ENCODE measurements at places on chromosomes 12 and 14.

DNA sequence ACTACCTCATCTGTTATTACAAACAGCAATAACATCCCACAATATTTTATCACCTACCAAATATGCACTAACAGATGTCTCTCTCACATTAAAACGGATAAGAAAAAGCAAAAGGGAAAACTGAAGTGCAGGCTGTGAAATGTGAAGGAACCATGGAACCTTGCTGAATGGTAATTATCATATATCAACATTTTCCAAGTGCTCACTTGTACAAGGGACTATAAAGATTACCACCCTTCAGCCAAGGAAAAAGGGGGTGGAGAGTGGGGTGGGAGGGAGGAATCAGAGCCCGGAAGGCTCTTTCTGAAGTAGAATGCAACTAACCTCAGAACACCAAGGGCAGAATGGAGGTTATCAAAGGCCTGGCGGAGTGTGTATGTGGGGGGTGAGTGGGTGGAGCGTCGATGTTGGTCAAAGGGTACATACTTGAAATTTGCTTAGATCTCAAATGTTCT lies 1.2 kb downstream of the SNX6 start:
- no peak for DNase-seq

DNA sequence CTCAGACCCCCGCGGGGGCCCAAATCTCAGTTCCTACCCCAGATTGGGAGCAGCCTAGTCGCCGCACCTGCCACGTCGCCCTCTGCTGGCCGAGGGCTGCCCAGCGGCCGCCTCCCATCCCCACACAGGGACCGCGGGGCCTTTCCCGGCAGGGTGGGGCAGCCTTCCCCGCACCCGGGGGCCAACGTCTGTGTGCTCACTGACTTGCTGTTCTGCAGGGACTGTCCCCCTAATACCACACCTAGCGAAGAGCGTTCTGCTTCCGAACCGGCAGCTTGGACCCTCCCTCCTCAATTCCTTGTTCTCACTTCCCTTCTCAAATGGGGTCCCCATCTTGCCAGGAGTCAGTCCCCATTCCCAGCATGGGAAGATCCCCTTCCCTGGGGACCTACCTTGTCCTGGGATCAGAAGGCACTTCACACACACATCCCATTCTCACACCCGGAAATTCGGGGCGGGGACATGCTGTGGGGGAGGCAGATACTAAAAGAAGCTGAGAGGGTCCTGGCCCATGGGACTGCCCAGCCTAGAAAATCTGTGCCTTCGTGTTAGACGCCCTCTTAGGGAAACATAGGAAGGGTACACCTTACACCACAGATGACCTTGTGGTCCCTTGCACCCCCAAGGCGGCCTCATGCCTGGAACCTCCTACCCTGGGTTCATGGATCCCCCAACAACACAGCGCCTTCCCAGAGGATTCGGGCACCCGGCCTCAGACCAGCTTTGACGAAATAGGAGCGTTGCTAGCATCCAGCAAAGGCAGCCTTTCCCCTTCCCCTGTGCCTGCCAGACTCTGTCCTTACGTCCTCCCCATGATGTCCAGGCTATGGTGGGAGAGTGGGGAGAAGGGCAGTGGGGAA lies 16.4 kb downstream of the ACVRL1 start:
- no peak for DNase-seq

DNA sequence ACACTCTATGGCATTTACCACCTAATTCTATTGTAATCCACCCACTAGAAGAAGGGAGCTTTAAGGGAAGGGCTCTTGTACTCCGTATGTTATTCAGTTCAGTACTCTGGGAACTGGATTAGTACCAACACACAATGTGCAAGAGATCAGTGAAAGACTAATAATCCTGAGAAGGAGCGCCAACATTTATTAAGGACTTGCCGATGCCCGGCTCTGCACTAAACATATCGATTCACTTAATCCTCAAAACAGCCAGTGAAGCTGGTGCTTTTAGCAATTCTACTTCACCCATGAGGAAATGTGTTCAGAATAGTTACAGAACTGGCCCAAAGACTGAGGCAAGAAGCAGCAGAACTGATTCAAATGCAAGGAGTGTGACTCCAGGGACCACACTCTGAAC lies 80.9 kb downstream of the RPS6KA5 start:
- no peak for DNase-seq

DNA sequence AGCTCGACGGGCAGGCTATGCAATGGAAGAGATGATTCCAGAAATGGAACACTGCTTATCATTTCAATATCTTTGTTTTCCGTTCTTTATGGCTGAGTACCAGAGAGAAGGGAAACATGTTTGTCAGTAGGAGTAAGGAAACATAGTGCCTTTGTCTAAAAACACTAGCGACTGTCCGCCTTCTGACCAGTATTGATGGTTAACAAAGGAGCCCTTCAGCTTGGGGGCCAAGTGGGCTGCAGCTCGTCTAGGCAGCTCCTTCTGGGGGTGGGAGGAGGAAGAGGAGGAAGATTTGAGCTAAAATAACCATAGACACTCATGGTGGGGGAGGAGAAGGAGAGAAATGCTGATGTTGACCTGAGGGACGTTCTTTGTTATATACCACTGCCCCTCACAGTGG lies 15.0 kb downstream of the COQ5 start:
- DNase-seq: no peak

DNA sequence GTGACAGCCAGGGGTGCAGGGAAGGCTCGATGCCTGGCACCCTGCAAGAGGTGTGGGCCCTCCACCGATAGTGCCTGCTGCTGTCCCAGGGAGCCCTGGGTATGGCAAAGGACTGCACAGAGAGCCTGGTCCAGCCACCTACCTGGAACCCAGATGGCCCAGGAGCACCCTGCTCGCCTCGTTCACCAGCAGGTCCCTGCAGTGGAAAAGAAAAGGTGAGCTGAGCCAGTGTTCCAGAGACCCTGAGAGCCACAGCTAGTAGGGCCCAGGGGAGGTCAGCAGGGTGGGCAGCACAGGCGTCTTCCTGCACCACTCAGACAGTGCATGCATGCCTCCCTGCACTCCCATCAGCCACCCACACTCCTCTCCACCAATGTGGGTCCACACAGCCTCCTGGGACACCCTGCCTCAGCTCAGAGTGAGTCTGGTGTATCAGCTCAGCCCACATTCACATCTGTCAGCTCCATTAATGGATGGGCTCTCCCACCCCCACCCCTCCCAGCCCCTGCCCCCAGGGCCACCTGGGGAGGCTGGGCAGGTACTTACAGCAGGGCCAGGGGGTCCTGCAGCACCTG lies 20.2 kb downstream of the TMEM106C start:
- no peak for DNase-seq

DNA sequence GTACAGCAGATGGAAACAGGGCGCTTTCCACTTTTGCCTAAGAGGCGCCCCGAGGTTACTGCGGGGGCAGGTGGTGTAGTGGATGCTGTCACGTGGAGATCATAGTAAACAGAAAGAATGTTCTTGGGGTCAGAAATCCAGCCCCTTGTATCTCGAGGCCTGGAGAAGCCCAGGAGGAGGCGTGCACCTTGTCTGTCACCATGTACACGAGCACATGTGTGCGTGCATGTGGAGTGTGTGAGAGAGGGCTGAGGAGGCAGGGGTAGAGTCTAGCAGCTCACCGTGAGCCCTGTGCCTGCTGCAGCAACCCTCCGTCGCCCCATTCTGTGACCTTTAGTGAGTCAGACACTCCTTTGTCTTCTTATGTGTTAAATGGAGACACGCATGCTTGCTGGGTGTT lies 59.0 kb downstream of the CACNA1C start:
- DNase-seq: no peak

- no peak for DNase-seq
Observed at GRCh38 chr14:68962681-68963080, 16.4 kb downstream of the ACTN1 start.

DNA sequence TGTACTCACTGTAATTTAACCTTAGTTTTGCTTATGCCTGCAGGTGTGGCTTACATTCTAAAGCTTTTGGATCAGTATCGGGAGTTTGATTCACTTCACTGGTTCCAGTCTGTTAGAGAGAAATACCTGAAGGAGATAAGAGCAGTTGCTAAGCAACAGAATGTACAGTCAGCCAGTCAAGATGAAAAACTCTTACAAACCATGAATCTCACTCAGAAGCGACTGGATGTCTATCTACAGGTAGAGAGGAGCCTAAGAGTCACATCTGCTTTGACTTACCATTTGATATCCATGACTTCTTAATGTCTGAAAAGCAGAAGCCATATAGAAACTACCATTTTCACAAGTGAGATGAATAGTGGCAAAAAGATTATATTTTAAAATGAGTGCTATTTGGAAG lies 56.5 kb downstream of the WASHC4 start:
- no peak for DNase-seq

Measured in amniotic stem cell (primary cell).